Hematopoietic multipotent progenitor cell treated with erythropoietin and hydrocortisone succinate and interleukin-3 and kit ligand, for 15 days (in vitro differentiated cells): ENCODE measurements at places on chromosomes 3 and 15.

DNA sequence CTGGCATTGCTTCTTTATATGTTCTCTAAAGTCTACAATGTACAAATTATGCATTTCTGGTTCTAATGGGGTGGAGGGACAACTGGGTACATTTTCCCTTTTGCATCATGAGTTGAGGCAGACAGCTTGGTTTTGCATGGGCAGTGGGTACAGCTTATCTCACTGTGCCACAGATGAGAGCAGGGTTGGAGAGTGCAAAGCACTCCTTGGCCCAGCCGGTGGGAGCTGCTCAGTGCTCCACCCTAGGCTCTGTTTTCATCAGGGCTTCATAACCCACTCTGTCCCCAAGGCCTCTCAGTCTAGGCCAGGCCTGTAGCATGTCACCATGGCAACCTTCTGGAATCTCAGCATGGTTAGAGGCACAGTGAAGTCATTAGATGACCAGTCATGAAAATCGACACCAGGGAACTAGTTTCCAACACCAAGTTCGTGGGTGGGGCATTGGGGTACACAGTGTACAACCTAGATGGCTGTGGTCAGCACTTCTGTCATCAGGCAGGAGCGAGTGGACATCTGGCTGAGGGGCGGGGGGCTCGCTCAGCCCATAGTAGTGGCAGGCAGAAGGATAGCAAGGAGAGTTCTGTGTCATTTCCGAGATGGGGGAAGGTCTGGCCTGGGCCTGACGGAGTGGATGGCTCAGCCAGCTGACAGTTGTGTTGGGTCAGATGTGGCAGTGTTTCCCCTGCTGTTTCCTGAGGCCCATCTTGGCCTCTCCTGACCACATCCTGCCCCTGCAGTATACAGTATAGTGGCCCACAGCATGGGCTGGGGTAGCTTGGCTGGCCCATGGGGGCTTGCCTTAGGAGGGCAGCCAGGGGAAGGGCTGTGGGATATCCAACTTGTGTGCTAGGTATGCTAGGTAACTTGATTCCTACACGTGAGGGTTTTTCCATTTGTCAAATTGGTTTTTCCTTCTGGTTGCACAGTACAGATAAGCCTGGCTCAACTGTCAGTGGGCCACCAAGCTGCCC lies 75.7 kb upstream of the PRR23C start:
- DNase-seq, result peak; percentile 9

DNA sequence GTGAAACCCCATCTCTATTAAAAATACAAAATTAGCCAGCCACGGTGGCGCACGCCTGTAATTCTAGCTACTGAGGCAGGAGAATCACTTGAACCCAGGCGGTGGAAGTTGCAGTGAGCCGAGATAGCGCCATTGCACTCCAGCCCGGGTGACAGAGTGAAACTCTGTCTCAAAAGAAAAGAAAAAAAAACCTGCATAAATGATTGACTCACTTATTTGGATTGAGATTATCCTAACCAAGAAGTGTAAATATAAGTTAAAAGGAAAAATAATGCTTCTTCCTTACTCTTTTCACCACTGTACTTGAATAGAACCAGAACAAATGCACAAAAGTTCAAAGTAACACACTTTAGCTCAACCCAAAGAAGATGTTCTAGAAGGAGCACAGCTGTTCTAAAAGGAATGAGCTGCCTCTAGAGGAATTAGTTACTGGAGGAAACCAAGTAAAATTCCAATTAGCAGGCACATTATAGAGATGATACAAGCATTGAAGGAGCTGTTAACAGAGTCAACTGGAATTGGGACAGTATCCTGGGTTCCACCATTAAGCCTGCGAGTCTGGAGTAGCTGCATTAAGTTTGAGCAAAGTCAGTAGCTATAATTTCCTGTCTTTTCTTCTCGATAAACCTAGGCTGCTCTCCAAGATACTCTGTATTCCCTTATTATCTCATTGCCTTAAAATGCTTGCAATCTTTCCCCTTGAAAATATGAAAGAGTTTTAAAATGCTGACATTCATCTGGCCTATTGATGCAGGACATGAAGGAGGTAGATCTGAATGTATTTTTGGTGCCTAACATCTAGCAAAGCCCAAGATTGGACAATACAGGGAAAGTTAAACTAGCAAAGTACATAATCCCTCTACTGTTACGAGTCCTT lies 9.5 kb downstream of the MTHFS start:
- DNase-seq, result no peak

GRCh38 chr3:16174389-16174788 lies at the start of gene GALNT15:
TSS of gene GALNT15 (plus strand) at chr3:16174680. CDS start at chr3:16175152, 472 bp downstream.
- no peak for DNase-seq

GRCh38 chr3:46221391-46221790 lies 13.3 kb upstream of the CCR1 start:
- DNase-seq, result no peak

- DNase-seq, result no peak
Observed at GRCh38 chr3:139447486-139447885, 28.8 kb downstream of the RBP2 start.
